CD4-positive, alpha-beta T cell (primary cell): ENCODE measurements at places on chromosomes 1 and 21. TPM values are rescaled to one million over a fixed set of nuclear protein-coding genes. Genes with fewer than 3 reads are reported as not detected.

The DCST1 gene
- 0.39 TPM for total RNA-seq

The RNU1-2 gene
- total RNA-seq, result 5,937 TPM

The KCNH1 gene
- total RNA-seq, result not detected

DNA sequence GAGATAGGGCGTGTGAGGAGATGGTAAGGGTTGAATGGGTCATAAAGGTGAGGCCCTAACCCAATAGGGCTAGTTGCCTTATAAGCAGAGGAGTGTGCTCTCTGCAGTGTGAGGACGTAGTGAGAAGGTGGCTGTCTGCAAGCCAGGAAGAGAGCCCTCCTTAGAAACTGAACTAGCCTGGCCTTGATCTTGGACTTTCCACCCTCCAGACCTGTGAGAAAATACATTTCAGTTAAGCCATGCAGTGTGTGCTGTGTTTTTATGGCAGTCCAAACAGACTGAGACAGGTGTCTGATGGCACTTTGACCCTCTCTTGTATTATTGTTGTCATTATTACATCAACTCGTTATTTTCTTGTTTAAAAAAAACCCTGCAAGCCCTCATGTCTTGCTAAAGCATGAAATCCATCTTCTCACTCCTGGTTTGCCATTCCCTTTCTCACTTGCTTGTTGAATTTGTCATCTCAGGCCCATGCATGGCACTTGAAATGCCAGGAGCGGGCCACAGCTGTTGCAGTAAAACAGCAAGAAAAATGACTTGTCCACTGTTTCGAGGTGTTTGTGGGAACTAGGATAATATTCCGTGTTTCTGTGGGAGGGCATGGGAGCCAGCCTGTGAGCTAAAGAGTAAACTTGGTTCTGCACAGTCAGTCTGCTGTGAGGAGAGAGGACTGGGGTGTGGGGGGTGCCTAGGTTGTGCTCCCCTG, 78.6 kb downstream of the STUM start:
- peaks cover 18% of the 10 kb centered on the region for H3K4me1 ChIP-seq
- peaks cover 13% of the 10 kb centered on the region for H3K36me3 ChIP-seq
- no peaks in the 10 kb centered on the region for H3K27me3 ChIP-seq
- no peak overlapping the region for H3K4me3 ChIP-seq
- DNase-seq, result no peak
- H3K27ac ChIP-seq, result no peak overlapping the region

DNA sequence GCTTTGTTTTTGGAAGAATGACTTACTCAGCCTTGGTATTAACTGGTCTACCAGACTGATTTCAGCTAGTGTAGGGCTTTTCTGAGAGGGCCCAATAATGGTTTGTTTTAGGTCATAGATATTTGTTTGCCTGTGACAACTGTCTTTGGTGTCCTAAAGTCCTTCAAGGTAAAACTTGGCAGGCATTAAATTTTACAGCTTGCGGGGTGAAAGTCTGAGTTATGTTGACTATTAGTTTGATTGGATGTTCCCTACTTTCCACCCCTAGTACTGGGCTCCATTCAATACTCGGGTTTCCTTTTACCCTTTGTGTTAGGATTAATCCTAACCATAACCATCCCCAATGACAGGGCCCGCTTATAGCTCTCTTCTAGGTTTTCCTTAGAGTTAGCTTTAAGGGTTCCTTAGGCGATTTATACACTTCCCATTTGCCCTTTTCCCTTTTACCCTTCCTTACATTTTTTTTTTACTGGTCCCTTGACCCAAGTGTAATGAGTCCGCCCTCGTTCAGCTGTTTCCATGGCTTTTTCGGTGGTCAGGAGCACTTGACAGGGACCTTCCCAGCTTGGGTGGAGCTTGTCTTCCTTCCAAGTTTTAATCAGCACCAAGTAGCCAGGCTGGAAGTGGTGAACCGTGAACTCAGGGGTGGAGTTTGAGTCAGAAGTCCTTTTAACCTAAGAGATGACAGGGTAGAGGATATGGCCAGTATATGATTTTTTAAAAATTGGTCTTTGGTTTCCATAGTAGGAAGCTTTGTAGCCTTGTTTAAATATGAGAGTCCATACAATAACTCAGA, 28.5 kb upstream of the LCE5A start:
- H3K4me1 ChIP-seq, result peaks cover 8% of the 10 kb centered on the region
- H3K4me3 ChIP-seq, result no peak overlapping the region
- no peak for DNase-seq
- peaks cover 8% of the 10 kb centered on the region for H3K27me3 ChIP-seq
- no peaks in the 10 kb centered on the region for H3K36me3 ChIP-seq
- H3K27ac ChIP-seq, result no peak overlapping the region

DNA sequence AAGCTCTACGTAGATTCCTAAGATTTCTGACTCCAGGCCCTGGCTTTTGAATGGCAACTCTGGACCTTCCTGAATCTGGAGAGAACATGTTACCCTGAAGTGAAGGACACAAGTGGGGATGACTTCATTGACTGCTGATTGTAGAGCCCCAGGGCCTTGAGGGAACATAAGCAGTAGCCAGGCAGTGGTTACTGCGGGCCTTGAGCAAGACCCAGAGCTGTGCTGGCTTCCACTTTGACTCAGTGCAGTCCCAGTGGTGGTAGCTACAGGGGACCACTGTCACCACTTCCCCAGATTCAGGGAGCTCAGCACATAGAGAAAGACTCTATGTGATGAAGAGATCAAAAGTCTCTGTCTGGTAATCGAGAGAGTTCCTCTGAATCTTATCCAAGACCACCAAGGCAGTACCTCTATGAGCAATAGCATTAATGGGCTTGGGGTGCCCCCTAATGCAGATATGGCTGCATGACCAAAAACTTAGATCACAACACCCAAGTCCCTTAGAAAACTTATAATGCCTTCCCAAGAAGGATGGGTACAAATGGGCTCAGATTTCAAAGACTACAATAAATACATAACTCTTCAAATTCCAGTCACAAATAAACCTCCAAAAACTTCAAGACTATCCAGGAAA, 1278.3 kb downstream of the AMY1C start:
- no peak overlapping the region for H3K4me3 ChIP-seq
- H3K27ac ChIP-seq, result no peak overlapping the region
- no peaks in the 10 kb centered on the region for H3K4me1 ChIP-seq
- no peak for DNase-seq
- H3K36me3 ChIP-seq, result no peaks in the 10 kb centered on the region
- H3K27me3 ChIP-seq, result no peaks in the 10 kb centered on the region

DNA sequence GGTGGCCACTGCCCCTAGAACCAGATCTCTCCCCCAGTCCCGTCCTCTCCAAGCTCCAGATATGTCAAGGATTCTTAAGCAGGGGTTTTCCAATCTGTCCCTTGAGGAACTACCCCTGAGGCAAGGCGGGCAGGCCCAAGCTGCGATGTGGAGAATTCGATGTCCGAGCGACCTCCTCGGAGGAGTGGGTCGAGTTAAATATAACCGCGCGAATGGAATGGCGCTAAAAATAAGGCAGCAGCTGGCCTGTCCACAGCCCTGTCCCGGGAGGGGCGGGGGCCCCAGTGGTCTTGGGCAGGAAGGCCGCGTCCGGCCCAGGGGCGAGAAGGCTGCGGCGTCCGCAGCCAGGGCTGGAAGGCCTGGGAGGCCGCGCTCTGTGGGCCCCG, 5.8 kb upstream of the FOXD3 start:
- DNase-seq, result no peak
- no peaks in the 10 kb centered on the region for H3K36me3 ChIP-seq
- peaks cover 68% of the 10 kb centered on the region for H3K27me3 ChIP-seq
- H3K4me3 ChIP-seq, result no peak overlapping the region

DNA sequence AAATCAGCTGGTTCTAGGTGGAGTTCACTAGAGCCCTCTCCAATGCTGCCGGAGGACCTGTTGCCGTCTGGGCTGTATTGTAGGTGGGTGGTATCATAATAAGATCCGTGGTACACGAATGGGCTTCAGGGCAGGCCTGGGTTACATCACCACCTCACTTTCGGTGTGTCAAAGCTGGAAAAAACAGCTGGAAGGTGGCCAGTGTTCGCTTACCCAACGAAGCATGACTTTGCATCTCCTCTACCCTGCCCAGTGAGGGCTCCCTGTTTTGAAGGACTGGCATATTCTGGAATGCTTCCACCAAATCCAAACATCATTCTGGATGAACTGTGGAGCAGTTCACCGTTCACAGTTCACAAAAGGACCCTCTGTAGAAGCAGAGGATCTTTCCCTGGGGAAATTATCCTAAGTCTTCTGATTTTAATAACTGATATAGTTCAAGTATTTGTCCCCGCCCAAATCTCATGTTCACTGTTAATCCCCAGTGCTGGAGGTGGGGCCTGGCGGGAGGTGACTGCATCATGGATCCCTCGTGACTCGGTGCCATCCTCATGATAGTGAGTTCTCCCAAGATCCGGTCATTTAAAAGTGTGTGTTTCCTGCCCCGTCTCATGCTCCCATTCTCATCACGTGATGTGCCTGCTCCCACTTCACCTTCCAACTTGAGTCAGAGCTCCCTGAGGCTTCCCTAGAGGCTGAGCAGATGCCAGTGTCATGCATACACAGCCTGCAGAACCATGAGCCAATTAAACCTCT, 429.0 kb downstream of the KIF26B start:
- no peak for DNase-seq
- no peak overlapping the region for H3K4me3 ChIP-seq
- no peaks in the 10 kb centered on the region for H3K4me1 ChIP-seq
- no peaks in the 10 kb centered on the region for H3K36me3 ChIP-seq
- H3K27ac ChIP-seq, result no peak overlapping the region

DNA sequence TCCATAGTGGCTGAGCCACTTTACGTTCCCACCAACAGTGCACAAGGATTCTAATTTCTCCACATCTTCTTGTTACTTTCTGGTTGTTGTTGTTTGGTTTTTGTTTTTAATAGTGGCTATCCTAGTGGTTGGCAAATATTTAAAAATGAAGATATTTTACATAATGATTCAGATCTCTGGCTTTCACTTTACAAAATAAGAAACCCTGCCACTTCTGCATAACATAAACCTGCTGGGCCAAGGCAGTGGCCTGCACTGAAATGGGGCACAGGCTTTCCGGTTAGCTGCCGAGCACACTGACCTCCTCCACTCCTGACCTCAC, 320.4 kb downstream of the RPS6KC1 start:
- no peaks in the 10 kb centered on the region for H3K27me3 ChIP-seq
- H3K36me3 ChIP-seq, result no peaks in the 10 kb centered on the region
- no peaks in the 10 kb centered on the region for H3K4me1 ChIP-seq
- H3K4me3 ChIP-seq, result no peak overlapping the region
- H3K27ac ChIP-seq, result no peak overlapping the region

DNA sequence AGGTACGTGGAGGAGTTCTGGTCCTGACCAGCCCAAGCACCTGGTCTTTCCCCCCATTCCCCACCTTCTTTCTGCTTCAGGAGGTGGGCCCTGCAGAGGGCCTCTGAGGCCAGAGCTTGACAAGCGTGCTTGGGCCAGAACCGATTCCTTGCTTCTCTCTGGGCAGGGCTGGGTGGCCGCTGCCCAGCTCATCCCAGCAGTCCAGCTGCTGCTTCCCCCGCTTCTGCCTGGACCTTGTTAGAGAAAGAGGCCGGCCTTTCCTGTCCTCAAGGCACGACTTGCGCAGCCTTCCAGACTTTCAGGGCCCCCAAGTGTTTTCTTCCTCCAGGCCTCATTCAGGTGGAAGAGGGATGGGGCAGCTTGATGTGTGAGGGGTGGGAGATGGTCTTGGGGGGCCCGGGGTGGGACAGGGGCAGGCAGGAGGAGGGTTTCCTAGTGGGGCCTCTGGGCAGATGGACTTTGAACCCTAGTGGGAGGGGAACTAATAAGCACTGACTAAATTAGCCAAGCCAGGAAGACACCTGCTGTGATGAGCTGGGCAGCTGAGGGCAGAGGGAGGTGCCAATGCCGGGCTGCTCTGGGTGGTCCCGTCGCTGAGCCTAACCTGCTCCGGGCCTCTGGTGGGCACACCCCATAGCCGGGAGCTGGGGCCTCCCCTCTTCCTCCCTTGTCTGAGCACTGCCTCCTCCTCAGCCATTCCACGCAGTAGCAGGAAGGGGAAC, 36.5 kb downstream of the ARHGEF10L start:
- H3K4me3 ChIP-seq, result no peak overlapping the region
- H3K4me1 ChIP-seq, result no peaks in the 10 kb centered on the region
- H3K27me3 ChIP-seq, result no peaks in the 10 kb centered on the region
- no peak for DNase-seq
- no peaks in the 10 kb centered on the region for H3K36me3 ChIP-seq
- no peak overlapping the region for H3K27ac ChIP-seq

DNA sequence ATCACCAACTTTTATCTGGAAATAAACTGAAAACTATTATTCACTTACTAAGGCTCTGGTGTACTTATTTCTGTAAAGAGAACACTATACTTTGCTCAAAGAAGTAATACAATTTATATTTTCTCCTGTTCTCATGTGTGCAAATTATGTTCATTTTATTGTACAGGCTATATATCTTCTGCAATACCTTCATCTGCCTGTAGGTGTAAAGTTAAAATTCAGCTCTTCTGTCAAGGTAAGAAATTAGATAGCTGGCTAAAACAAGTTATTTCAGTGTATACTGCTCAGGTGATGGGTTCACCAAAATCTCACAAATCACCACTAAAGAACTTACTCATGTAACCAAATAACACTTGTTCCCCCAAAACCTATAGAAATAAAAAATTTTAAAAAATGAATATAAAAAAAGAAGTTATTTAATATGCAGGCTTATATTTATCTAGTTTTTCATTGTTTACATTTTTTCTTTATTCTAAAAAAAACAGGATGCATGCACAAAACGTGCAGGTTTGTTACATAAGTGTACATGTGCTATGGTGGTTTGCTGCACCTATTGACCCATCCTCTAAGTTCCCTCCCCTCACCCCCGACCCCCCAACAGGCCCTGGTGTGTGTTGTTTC, 81.5 kb downstream of the PTGER3 start:
- DNase-seq, result no peak
- no peak overlapping the region for H3K4me3 ChIP-seq
- no peaks in the 10 kb centered on the region for H3K4me1 ChIP-seq
- no peaks in the 10 kb centered on the region for H3K36me3 ChIP-seq
- no peaks in the 10 kb centered on the region for H3K27me3 ChIP-seq

DNA sequence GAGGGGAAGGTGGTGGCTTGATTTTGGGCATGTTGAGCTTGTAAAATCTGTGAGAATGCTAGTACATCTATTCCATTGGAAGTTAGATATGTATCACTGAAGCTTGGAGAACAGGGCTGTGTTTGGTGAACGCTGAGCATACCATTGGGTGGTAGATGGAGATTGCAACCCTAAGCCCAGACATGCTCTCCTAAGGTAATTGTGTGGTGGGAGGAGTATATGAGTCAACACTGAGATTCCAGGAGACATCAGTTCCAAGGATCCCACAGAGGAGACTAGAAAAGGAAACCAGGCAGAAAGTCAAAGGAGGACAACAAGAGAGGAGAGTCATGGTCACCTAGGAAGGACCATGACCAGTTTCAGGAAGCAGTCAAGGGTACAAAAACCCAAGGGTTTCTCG, 60.4 kb downstream of the KIF21B start:
- no peak for DNase-seq
- H3K4me3 ChIP-seq, result no peak overlapping the region
- no peak overlapping the region for H3K27ac ChIP-seq
- no peaks in the 10 kb centered on the region for H3K27me3 ChIP-seq

DNA sequence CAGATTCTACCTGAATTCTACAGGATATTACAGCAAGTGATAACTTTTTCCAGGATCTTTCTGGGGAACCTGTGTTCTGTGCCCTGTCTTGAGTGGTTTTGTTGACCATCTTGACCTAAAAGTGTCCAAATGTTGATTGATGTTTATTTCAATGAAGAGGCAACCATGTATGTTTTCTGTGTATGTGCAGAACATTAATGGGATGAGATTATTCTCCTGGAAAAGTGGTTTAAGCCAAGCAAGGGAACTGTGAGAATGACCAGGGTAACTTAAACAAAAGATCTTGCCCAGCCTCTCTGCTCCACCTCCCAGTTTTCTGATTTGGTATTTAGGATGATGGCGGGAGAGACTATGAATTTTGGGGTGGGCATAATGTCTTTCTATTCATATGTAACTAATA, 1.0 kb upstream of the SAMD13 start:
- no peak overlapping the region for H3K27ac ChIP-seq
- peaks cover 9% of the 10 kb centered on the region for H3K27me3 ChIP-seq
- no peaks in the 10 kb centered on the region for H3K36me3 ChIP-seq
